ENCODE measurements at places on chromosomes 3 and 15. TPM values are rescaled to one million over a fixed set of nuclear protein-coding genes. Genes with fewer than 3 reads are reported as not detected.

The LMLN gene
- total RNA-seq, result 2.8 TPM

The ATP2B2 gene
- not detected for total RNA-seq

- no peak for DNase-seq
- H3K27me3 ChIP-seq, result no peaks in the 10 kb centered on the region
- H3K36me3 ChIP-seq, result no peaks in the 10 kb centered on the region
These were observed 10.2 kb downstream of the OXTR start for GRCh38 chr3:8759038-8759707.

DNA sequence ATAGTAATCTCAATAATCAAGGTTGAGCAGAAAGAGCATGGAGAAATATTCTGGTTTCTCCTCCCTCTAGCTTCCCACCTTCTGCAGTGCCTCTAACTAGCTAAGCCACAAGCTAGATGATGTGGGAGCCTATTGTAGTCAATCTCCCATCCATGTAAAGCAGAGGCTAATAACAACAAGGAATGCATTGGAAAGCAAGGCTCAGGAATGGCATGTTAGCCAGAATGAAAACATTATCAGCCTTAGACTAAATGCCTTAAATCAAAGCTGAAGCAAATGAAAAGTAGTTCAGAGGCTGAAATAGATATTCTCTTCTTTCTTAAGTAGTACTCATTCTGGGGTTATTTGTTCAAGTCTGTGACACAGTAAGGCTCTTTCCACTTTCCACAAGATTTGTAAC is 350.3 kb upstream of the DPPA4 start:
- no peak overlapping the region for H3K4me3 ChIP-seq
- no peak overlapping the region for H3K27ac ChIP-seq
- no peaks in the 10 kb centered on the region for H3K4me1 ChIP-seq
- no peaks in the 10 kb centered on the region for H3K27me3 ChIP-seq

GRCh38 chr3:126356373-126357264 is 589 bp downstream of the KLF15 start:
- H3K4me1 ChIP-seq, result peaks cover 8% of the 10 kb centered on the region
- H3K36me3 ChIP-seq, result peaks cover 1% of the 10 kb centered on the region
- peaks cover 46% of the 10 kb centered on the region for H3K27me3 ChIP-seq
- peak overlapping the region; percentile 81 for H3K4me3 ChIP-seq
- DNase-seq, result no peak
- H3K27ac ChIP-seq, result no peak overlapping the region

The RYR3 gene
- 0.02 TPM for total RNA-seq

DNA sequence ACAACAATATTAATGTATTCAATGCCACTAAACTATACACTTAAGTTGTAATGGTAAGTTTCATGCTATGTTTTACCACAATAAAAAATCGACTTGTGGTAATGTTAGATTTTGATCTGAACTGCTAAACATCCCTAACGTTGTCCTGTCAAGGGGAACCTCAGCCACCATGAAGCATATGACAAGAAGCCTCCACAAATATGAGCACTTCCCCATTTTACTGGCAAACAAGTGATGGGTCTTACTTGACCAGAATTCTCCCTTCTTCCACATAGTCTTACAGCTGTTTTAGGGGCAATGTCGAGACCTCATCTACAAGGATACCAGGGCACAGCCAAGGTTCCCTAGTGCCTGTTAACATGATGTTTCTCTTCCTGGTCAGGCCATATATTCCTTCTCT is 124.2 kb upstream of the ABI3BP start:
- peaks cover 7% of the 10 kb centered on the region for H3K27me3 ChIP-seq
- H3K36me3 ChIP-seq, result no peaks in the 10 kb centered on the region
- no peak overlapping the region for H3K4me3 ChIP-seq
- no peaks in the 10 kb centered on the region for H3K4me1 ChIP-seq

DNA sequence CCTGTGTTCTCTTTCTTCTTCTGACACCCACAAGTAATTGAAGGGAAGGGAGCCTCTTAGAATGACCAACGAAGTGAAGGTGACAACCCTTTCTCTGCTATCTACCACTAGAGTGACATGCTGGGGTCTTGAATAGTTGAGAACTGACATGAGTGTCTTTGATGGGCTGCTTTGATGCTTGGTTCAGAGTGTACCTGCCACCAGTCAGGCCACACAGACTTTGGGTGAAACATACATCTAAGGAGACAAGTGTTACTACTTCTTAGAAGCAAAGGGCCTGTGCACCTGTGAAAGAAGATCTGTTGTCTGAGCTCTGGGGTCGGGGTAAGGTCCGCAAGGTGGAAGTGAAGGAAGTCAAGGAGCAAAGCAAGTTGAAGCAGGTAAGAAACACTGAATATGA is 1040.7 kb upstream of the CFAP20DC start:
- H3K27me3 ChIP-seq, result no peaks in the 10 kb centered on the region
- no peak overlapping the region for H3K4me3 ChIP-seq
- H3K27ac ChIP-seq, result no peak overlapping the region
- peaks cover 39% of the 10 kb centered on the region for H3K4me1 ChIP-seq
- H3K36me3 ChIP-seq, result peaks cover 30% of the 10 kb centered on the region
- no peak for DNase-seq

DNA sequence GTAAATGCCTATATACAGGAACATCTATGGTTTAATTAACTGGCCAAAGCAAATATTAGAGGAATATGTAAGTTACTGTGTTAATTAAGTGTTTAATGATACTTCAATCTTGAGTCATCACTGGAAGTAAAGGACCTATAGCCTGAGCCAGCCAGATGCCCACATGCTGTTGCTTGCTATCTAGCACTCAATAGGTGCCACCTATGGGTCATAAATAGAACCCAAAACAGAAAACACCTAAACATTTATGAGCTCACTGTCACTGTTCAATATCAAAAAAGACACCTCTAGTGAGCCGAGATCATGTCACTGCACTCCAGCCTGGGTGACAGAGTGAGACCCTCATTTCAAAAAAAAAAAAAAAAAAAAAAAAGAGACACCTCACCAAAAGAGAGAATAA is 48.4 kb upstream of the IP6K2 start:
- no peak overlapping the region for H3K4me3 ChIP-seq
- H3K27me3 ChIP-seq, result no peaks in the 10 kb centered on the region
- no peak overlapping the region for H3K27ac ChIP-seq
- no peak for DNase-seq

GRCh38 chr3:181534781-181535221 is 176.9 kb upstream of the SOX2 start:
- DNase-seq, result no peak
- H3K4me1 ChIP-seq, result no peaks in the 10 kb centered on the region
- H3K27ac ChIP-seq, result no peak overlapping the region
- H3K36me3 ChIP-seq, result no peaks in the 10 kb centered on the region
- H3K27me3 ChIP-seq, result no peaks in the 10 kb centered on the region

- DNase-seq, result no peak
- no peaks in the 10 kb centered on the region for H3K36me3 ChIP-seq
- no peaks in the 10 kb centered on the region for H3K4me1 ChIP-seq
- no peak overlapping the region for H3K4me3 ChIP-seq
These were observed 299.8 kb upstream of the EPHA3 start for GRCh38 chr3:88807491-88808105.

The FOXB1 gene
- total RNA-seq, result 1.2 TPM

The RCCD1 gene
- 26.4 TPM for total RNA-seq

DNA sequence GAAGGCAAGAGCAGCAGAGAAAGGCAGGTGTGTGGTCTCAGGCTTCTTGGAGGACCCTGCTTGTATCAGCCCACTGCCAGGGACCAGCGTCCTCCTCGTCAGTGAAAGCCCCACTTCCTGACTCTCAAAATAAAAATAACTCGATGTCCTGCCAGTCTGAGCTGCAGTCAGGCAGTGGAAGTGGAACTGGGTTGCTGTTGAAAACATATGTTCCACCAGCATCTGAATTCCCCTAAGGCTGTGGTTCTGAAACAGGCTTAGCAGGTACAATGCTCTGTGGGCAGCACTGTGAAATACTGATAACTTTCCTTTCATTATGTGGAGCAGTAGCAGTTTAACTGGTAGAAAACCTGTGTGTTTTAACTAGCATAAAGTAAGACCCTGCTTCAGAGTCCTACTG is 121.6 kb upstream of the EIF1B start:
- no peak for DNase-seq
- no peaks in the 10 kb centered on the region for H3K4me1 ChIP-seq
- H3K27me3 ChIP-seq, result peaks cover 6% of the 10 kb centered on the region
- no peak overlapping the region for H3K4me3 ChIP-seq

The CD96 gene
- 79.1 TPM for total RNA-seq

DNA sequence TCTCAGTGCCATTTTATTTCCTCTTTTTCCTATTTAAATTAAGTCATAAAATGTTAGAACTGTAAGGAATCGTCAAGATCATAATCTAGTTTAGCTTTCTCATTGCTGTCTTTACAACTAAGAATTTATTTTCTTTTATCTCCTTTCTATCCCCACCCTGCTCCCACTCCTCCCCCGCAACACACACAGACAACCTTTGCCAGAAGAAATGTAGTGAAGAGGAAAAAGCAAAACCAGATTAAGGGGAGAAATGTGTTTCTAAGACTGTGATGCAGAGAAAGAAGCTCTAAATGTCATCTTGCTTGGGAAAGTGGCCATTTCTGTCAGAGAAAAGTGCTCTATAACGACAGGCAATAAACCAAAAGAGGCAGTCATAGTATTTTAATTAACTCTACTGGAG is 78.3 kb upstream of the MLF1 start:
- no peak for DNase-seq
- no peaks in the 10 kb centered on the region for H3K36me3 ChIP-seq
- H3K27ac ChIP-seq, result no peak overlapping the region
- H3K4me3 ChIP-seq, result no peak overlapping the region

The ZDHHC23 gene
- 1.8 TPM for total RNA-seq

Data from activated T-helper 1 cell treated with anti-CD3 and anti-CD28 coated beads, Interleukin-12 subunit alpha, Interleukin-12 subunit beta, Interleukin-2, Interleukin-4 antibody, amounts not matched to agents 30 ng/mL and 10 ng/mL and 1 ng/mL, durations not matched to agents 14 hours and 24 hours and 36 hours (primary cell).